ENCODE measurements at places on chromosomes 2 and 18.
A peak's percentile ranks its signal among the peaks of the same experiment; 100 is the strongest.

DNA sequence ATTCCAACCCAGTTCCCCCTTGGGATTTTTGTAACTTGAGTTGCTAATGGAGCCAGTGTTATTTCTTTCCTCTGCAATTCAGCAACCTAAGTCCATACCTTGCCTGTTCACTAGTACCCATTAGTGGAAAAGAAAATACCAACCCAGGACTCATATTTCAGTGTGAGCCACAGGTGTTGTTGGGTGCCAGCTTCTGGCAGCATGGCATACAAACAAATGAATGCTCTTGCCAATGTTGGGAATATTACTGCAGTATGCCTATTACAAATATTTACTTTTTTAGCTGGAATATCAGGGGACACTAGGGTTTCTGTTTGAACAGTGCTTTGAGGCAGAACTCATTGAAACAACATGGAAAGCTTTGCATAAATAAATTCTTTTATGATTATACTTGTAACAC lies 130.2 kb downstream of the NCKAP5 start:
- DNase-seq = no peak

GRCh38 chr18:52070291-52070756 lies 269.7 kb upstream of the DCC start:
- no peak for DNase-seq

GRCh38 chr2:720842-721241 lies 43.6 kb upstream of the TMEM18 start:
- no peak for DNase-seq

DNA sequence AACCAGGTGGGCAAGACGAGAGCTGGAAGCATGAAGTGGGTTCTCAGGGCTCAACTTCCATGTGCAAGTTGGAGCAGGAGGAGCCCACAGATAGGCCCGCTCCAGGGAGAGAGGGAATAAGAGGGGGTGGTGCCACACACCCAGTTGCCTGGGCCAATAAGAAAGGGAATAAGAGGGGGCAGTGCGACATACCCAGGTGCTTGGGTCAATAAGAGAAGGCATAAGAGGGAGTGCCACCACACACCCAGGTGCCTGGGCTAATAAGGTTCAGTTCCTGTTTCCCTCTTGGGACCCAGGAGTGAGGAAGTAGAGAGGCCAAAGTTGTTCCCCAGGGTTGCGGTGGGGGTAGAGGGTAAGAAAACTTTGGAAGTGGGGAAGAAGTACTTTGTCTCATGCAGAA lies 127.5 kb downstream of the LAMA3 start:
- no peak for DNase-seq

DNA sequence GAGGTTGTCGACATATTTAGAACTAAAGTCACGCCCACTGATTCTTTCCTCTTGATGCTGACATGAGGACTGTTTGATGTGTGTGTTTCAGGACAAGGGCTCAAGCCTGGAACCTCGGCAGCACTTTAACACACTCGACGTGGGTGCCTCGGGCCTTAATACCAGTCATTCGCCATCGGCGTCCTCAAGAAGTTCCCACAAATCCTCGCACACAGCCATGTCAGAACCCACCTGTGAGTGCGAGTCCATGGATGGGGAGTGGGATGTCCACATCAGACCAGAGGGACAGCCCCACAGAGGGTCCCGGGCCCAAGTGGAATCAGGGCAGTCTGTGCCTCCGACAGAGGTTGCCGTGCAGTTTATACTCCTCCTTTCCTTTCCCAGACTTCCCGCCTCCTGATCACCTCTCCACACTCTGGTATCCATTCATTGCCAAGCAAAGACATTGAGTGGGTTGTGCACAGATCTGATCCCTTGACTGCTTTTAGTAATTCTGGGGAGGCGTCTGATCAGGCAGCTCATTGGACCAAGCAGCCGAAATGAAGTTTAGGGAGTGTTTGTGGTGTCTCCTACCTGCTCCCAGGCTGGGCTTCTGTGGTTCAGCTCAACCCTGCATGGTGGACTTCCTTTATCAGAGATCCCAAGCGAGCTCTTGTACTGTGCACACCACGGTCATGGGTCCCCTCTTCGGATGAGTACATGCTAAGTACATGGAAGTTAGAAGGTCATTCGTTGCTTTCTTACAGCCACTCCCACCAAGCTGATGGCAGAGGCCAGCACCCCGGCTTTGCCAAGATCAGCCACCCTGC lies 27.2 kb upstream of the RPL31 start:
- DNase-seq = no peak

GRCh38 chr2:98123286-98123685 lies 36.3 kb downstream of the VWA3B start:
- DNase-seq = no peak

GRCh38 chr18:45974088-45974536 lies 7.0 kb upstream of the EPG5 start:
- DNase-seq = peak; percentile 93

GRCh38 chr18:76925501-76925900 lies 103.1 kb downstream of the ZNF236 start:
- DNase-seq = no peak

- no peak for DNase-seq
Observed at GRCh38 chr2:197215748-197216360, 94.7 kb downstream of the ANKRD44 start.

DNA sequence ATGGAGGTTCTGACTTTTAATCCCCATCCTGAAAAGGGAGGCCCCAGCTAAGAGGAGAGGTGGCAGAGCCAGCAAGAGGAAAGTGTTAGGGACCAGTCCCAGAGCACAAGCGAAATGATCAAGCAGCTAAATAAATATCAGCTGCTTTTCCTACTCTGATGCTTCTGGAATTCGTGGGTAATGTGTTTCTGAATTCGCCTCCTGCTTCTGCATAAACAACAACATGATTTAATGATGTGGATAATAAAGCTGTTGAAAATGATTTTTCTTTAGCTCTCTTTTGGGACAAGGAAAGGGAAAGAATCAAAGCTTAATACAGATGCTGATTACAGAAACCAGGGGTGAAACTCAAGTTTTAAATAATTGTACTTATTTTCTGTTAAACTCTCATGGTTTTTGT lies 329.7 kb downstream of the PDE11A start:
- no peak for DNase-seq

DNA sequence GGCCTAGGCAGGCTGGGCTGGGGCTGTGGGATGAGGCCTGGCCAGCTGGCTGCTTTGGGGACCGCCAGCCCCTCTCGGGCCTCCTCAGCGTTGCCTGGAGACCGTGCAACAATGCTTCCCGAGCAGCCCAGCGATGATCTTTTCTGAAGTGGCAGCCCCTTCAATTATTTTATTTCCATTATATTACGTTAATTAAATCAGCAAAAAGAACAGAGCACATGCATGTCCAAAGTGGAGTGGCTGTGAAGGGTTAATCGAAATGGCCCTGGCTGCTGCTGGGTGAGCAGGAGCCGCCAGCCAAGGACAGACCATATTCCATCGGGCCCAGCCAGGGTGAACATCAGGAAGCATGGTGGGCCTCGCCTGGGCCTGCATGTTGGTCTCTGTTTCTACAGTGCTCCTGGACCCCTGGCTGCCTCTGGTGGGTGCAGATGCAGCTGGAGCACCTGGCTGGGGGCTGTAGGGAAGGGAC lies 245.5 kb downstream of the MYCN start:
- no peak for DNase-seq

DNA sequence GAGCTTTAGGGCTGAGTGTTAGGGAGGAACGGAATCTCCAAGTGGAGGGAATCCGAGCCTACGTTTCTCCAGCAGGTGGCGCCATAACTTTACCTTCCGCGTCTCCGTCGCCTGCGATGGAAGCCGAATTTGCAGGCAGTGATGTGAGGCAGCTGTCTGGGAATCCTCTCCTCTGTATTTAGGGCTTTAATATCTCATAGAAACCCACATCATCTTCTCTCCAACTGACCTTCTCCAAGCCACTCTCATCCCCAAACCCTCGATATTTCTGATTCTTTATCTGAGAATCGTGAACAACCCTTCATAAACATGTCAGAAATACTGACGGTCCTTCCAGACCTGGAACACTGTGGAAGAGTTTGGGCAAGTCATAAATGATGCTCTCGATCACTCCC lies 27.5 kb downstream of the SIX2 start:
- DNase-seq = peak; percentile 62

DNA sequence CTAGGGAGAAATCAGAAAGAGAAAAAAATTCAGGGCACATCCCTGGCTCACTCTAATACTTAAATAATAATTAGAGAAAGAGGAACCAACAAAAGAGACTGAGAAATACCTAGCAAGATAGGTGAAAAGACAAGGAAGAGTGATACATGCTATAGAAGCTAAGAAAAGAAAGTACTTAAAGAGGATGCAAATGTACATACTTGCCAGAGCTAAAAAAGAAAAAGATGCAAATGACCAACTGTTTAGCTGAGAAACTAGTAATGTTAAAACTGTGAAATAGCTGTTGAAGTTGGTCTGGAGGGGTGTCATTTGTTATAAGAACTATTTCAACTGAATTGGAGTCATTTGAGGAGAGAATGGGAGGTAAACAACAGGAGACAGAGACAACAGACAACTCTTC lies 412.2 kb downstream of the SPAG16 start:
- no peak for DNase-seq

GRCh38 chr2:226831266-226831665 lies 4.6 kb upstream of the RHBDD1 start:
- DNase-seq = no peak

DNA sequence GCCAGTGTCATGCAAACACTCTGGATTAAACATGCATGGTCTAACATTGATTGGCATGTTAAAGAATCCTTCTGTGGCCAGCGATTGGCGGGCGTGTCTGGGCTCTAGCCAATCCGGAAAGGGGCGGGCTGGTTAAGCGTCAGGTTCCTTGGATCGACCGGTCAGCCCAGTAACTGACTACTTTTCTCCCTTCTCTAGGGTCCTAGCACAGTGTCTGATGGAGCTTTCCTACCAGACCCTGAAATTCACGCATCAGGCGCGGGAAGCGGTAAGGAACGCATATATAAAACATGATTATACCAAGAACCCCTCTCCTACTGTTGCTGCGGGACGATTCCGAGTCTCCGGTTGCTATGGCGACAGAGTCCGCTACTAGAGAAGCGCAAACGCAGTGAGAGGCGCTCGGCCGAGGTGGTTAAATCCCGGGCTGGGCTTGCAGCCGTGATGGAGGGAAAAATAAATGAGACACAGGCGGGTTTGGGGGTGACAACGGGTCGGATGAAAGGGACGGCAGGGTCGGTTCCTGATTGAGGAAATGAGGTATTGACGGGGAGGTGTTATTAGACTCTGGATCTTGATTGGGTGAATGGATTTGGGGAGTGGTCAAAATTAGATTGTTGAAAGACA lies 29.4 kb downstream of the KATNAL2 start:
- DNase-seq = peak; percentile 68

- no peak for DNase-seq
Observed at GRCh38 chr2:98332989-98333388, 13.3 kb upstream of the CNGA3 start.

DNA sequence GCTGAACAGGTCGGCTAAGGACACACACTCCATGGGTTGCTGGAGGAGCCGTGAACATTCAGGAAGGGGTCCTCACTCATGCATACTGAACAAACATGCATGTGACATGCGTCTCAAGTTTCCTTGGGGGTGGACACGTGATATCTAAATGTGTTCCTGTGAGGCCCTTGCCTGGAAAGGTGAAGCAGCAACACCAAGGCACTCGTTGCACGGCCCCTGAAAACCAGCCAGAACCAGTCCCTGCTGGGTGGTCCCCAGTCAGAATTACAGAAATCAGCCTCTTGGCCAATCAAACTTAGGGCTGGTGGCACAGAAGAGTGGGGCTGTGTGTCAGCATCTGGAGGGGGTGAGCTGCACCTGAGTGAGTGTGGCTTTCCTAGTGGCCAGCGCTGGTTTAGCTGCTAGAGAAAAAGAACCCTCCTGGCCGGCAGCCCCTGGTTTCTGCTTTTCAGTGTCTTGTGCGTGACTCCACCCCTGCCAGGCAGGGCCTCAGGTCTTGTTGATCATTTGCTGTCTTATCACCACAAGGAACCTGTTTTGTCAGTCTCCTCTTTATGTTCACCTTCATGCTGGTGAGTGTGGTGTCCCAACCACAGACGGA lies 3.2 kb upstream of the AQP12B start:
- DNase-seq = no peak

DNA sequence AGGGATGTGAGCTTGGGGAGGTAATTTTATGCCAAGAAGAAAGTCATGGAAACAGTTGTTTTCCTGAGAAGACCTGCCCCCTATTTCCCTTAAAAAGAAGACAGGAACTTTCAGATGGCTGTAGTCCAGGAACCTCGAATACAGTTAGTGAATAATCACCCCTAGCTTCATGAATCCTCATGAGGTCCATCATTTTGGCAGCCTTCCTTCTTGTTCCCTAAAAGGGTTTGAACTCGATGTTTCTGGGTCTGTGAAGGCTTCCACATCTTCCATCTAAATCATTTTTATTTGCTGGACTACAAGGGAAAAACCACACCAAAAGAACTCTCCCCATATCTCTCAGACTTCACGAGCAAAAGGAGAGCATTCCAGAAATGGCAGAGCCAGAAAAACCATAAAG lies 290.8 kb downstream of the SLC4A3 start:
- no peak for DNase-seq

- no peak for DNase-seq
Observed at GRCh38 chr2:235836491-235836911, 331.7 kb downstream of the GBX2 start.

GRCh38 chr18:2547477-2548087 lies 23.7 kb downstream of the METTL4 start:
- DNase-seq = peak; percentile 79

DNA sequence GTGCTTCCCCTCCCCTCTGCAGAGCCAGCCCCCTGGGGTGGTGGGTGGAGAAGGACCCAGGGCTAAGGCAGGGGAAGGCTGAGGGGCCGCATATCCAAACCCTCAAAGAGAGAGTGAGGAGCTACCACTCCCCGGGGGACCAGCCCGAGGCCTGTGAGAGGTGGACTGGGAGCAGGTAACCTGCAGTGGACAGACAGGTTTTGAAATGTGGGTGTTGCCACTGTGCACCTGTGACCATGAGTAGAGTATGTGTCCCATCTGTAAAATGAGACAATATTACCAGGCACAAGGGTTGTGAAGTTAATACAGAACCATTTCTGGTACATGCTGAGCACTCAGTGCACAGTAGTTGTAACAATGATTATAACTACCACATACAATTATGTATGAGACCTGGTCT lies 51.2 kb upstream of the POMC start:
- DNase-seq = no peak

- no peak for DNase-seq
Observed at GRCh38 chr2:211881449-211881848, 657.2 kb downstream of the ERBB4 start.

DNA sequence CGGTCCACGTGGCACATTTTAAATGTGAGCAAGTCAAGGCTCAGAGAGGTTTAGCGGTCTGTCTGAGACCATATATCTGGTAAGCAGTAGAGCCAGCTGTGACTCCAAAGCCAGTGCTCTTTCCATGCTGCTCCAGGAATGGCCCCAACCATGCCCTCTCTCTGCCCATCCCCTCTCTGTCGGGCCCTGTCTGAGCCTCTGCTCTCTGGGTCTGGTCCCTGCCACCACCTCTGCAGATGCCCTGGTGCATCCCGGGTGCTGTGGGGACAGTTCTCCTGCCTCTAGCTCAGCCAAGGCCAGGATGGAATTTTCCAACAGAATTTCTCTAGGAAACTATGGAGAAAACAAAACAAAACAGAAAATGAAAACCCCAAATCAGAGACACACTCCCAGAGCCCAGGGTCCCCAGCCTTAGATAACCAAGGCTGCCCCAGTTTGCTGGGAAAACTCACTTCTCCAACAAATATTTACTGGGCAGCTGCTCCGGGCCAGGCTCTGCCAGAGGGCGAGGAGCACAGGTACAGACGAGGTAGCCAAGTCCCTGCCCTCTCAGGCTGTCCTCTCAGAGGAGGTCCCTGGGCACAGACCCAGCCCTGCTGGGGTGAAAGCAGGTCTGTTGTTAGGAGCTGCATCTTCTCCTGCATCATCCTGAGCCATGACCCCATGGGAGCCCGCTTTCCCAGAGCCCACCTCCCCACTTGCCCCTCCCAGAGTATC lies 9.2 kb downstream of the ADRA2B start:
- no peak for DNase-seq

GRCh38 chr18:8688816-8689215 lies 16.5 kb upstream of the MTCL1 start:
- no peak for DNase-seq
